Activated CD4-positive, CD25-positive, alpha-beta regulatory T cell (primary cell): ENCODE measurements at places on chromosomes 7 and 10.

DNA sequence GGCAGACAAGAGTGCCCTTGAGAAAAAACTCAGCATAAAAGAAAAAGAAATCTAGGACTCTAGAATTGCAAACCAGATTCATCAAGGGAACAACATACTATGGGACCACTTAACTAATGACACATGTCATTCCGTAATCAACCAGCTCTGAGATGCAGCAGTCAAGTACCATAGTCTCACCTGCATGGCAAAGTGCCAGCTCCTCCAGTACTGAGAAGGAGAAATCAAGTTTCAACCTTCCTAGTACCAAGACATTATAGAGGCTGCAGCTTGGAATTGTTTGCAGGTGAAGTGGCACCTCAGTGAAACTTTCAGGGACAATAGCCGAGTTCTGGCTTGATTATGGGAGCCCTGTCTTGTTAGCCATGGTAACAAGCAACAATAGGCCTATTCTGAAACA, 11.5 kb downstream of the STEAP1 start:
- DNase-seq, result no peak

- no peak for DNase-seq
Observed at GRCh38 chr7:94067506-94067905, 63.4 kb upstream of the BET1 start.

DNA sequence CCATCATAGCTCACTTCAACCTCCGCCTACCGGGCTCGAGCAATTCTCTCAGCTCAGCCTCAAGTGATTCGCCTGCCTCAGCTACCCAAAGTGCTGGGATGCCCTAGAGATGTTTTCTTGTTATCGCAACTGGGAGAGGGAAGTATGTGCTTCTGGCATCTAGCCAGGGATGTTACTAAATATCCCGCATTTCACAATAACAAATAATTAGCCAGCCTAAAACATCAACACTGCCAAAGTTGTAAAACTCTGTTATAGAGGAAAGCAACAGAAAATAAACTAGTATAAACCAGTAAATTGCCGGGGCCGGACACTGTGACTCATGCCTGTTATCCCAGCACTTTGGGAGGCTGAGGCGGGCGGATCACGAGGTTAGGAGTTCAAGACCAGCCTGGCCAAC, 7.2 kb downstream of the INA start:
- no peak for DNase-seq

GRCh38 chr10:34526758-34527730, 288.1 kb downstream of the PARD3 start:
- no peak for DNase-seq

DNA sequence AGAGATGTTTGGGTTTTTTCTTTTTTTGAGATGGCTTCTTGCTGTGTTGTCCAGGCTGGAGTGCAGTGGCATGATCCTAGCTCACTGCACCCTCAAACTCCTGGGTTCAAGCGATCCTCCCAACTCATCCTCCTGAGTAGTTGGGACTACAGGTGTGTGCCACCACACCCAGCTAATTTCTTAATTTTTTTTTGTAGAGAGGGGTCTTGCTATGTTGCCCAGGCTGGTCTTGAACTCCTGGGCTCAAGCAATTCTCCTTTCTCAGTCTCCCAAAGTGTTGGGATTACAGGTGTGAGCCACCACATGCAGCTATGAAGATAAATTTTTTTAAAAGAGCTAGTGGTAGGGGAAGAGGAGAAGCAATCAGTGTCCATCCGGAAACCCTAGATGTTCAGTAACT, 56.8 kb downstream of the CLIP2 start:
- no peak for DNase-seq

- DNase-seq, result no peak
Observed at GRCh38 chr10:62506371-62506770, 132.2 kb downstream of the ZNF365 start.

DNA sequence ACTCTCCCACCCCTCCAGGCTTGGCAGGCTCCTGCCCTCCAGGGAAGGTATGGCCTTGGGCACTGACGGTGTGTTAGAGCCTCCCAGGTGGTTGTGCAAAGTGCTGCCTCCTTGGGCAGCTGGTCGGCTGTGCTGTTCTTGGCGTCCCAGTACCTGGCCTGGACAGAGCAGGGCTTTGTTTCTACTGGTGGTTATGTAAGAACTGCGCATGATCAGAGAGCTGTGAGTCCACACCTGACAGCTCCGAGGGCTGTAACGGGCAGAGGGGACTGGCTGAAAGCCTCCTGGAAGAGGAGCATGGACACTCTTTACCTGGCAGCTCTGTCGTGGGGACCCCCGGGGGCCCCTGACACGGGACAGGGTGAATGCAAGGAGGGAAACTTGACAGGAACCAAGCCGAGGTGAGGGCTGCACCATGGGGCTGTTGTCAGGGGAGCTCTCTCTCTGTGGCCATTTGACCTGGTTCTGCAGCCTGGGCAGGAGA, 3.1 kb upstream of the SFRP5 start:
- DNase-seq, result no peak

GRCh38 chr7:130853503-130854279, 119.7 kb upstream of the KLF14 start:
- DNase-seq, result no peak

DNA sequence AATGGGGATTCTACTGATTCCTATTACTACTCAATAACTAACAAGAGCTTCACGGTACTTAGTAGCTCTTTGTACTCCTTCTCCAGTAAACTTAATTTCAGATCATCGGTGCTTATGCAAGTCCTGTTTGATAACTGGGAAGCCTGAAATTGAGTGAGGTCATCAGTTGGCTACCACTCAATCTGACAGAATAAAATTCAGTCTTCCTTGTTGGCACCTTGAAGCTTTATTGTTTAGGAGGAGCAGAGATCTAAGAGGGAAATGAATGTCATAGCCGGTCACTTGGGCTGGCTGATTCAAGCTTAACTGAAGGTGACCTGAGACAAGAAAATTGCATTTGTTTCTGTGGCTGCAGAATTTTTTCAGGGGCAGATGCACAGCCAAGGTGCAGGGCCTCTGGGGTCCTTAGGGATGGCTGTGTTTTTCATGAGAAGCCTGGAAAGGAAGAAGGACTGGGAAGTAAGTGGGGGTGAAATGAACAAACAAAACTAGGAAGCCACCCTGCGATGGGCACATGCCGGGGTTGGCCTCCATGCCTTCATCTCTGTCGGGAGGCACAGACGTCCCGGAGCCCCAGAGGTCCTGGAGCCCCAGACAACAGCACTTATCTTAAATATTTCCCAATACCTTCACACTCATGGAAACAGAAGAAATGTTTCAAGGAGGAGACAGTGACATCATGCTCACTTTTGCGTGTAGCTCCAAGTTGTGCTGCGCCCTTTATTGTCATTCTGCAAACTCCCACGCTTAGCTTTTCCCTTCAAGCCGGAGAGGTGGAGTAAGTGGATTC, 85.0 kb upstream of the KIF5B start:
- DNase-seq, result no peak

DNA sequence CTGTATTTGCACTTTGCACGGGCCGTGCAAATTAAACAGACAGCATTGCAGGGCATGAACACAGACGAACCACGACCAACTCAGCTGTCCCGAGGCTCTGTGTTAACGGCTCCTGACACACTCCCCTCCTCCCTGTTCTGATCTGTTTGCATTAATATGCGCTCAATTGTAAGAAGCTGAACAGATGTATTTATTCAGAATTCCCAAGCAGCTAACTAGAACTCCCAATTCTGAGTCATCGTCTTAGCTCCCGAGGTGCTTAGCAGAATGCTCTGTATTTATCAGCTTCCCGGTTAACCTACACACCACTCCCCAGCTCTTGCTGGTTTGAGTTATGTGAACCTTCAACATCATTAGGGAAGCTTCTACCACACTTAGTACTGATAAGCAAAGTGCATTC, 286.4 kb downstream of the PTPRN2 start:
- DNase-seq, result no peak

DNA sequence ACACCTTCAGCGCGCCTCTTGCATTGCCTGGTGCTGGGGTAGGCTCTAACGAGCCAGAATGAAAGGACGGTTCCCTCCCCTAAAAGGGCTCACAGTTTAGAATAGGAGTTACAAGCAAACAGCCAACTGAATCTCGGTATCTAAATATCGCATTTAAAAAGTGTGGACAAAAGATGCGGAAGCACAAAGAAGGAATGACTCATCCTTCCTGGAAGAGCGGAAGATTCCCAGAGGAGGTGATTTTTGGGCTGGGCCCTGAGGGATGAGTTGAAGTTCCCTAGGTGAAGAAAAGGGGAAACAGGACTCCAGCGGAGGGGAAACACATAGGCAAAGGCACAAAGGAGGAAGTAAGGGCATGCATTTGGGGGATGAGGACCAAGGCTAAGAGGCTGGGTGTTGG, 29.9 kb downstream of the SRRM3 start:
- DNase-seq, result no peak

GRCh38 chr10:85548034-85548433, 818.6 kb downstream of the GRID1 start:
- DNase-seq, result no peak

DNA sequence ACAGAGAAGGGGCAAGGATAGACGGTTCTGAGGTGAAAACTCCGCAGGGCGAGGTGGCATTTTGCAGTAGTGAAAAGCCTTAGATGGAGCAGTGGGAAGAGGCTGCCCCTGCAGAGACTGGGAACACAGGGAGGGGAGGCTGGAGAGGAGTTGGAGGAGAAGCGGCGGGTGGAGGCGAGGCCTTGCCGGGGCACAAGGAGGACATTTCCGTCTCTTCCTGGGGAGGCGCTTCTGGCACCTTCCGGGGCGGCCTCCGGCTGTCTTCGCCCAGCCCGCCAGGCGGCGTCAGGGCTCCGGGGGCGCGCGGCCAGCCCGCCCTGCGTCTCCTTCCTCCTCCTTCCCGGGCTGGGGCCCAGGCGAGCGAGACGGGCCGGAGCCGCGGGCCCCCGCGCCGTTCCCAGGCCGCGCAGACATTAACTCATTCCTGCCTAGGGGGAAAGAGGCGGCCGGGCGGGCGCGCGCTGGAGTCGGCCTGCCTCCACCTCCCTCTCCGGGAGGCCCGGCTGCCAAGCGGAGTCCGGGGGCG, 42.7 kb downstream of the LDB3 start:
- DNase-seq, result peak; percentile 80

- no peak for DNase-seq
Observed at GRCh38 chr10:91034494-91035159, 113.7 kb upstream of the ANKRD1 start.

DNA sequence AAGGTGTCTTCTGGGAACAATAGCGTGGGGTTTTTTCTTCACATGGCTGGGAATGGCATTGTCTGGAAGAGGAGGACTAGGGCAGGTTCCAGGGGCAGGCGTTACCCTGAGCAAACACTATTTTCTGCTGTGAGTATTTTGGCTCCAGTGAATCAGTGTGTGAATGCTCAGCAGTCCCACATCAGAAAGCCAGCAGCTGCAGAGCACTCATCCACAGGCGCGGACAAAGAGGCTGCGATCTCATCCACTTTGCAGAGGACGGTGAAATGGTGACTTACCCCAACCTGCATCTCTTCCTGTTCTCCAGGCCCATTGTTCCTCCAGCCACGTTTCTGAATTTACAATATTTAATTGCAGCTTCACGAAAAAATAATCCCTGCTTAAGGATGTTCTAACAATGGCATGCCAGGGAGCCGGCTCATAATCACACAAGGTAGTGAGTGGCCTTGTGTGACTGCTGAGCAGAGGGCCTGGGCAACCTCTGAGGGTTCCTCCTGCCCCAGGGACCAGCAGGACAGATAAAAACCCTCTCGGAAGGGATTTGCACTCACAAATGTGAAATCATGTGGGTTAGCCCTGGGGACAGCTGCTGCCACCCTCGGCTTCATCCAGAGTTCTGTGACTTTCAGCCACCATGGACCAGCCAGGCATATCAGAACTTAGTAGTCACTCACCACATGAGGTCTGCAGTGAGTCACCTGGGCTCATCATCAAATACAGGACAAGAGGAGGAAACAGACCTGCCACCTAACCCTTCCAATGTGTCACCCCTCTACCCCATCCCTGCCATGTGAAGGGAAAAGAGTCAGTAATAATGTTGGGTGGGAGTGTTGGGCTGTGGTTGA, 65.0 kb upstream of the EN2 start:
- DNase-seq, result no peak

DNA sequence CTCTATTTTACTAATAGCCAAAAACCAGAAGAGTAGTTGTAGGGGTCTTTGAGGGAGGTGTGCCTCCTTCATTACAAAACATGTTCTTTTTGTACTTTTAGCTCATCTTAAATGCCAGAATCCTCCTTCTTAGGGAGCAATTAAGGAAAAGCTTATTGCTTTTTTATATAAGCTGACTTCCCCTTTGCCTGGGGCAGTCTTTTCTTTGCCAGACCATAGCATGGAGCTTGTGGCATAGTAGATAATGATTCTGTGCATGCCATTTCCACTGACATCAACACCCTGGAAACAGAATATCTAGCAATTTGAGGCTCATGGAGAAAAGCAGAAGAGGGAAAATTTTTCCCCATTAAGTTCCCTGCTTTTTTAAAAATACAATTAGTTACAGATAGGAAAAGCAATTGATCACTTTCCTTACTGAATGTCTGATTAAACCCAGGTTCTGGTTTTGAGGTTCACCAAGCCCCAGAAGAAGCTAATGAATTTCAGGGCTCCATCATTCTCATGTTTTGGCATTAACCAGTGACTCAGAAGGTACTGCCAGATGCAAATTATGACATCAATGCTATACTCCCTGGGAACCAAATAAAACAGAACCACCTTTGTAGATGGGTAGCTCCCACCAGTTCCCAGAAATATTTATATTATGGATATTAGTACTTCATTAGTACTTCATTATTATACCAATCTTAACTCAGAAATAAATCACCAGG, 410.6 kb downstream of the KCNMA1 start:
- no peak for DNase-seq

DNA sequence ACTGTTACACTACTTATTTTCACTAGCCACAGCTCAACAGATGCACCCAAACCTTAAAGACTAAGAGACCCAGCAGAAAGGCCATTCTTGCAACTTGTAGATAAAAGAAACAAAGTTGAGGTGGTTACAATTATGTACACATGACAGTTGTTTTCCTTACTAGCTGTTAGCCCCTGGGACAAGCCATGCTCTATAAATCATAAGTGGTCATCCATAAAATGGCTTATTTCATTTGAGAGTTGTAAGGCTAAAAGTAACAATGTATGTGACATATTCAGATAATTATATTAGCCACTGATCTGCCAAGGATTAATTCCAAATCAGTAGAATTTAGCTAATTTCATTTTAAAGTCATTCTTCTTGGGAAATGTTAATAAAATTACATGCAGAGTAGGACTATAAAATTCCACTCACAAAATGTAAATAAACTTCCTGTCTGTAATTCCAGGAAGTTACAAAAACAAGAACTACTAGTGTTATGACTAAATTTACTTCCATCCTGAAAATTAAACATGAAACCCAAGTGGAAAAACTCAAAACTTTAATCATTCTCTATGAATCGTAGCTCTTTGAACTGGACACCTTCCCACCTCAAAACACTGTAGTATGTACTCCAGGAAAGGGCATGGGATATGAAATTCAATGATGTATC, 13.3 kb downstream of the SLC37A3 start:
- DNase-seq, result no peak

GRCh38 chr10:47024399-47025252, 113.4 kb downstream of the PTPN20 start:
- peak; percentile 32 for DNase-seq

DNA sequence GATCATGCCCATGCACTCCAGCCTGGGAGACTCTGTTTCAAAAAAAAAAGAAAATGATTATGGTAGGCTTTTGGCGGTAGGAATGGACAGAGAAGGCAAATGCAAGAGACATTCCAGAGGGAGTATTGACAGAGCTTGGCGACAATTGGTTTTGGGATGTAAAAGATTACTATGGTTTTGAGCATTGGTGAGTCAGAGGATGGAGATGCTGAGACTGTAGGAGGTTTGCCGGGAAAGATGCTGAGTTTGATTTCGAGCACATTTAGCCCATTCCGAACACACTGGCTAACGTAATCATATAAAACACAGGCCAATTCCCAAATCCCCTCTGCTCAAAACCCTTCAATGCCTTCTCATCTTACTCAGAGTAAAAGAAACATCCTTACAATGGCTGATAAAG, 161.6 kb upstream of the MKLN1 start:
- DNase-seq, result no peak
